Lung (tissue), 17 donors: ENCODE measurements at places on chromosomes 2 and 18.
A peak's percentile ranks its signal among the peaks of the same experiment; 100 is the strongest.

GRCh38 chr2:11996618-11997017 lies 250.2 kb downstream of the LPIN1 start:
- no peak for DNase-seq
- no peaks in the 10 kb centered on the region for H3K4me1 ChIP-seq
- no peaks in the 10 kb centered on the region for H3K36me3 ChIP-seq
- no peak overlapping the region for H3K4me3 ChIP-seq
- H3K27ac ChIP-seq, result no peak overlapping the region

DNA sequence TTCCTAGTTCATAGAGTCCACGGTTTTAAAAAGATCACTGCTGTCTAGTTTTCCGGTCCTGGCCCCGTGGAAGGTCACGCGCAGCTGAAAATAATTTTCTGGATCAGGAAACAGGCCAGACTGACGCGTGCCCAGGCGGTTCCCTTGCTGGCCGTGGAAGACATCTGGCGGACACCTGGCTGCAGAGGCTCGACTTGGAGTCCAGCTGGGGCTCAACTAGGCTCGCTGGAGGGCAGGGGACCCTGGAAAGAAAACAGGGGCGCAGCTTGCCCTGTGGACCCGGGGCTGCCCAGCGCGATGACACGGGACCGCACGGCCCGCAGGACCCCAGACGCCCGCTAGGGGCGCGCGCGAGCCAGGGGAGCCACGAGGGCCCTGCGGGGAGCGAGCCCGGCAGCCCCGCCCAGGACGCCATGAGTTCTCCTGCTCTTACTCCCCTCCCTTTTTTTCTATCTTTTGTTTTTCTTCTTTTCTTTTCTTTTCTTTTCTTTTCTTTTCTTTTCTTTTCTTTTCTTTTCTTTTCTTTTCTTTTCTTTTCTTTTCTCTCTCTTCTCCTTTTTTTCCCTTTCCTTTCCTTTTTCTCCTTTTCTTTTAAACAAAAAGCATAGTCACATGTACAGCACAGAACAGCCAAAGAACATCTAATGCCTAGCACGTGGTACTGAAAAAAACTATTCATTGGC lies 43.2 kb upstream of the UBE2F start:
- H3K4me3 ChIP-seq, result no peak overlapping the region
- H3K4me1 ChIP-seq, result no peaks in the 10 kb centered on the region
- DNase-seq, result peak; percentile 63
- H3K27ac ChIP-seq, result no peak overlapping the region

- H3K36me3 ChIP-seq, result no peaks in the 10 kb centered on the region
- no peaks in the 10 kb centered on the region for H3K27me3 ChIP-seq
- no peak overlapping the region for H3K4me3 ChIP-seq
- no peak overlapping the region for H3K27ac ChIP-seq
- H3K4me1 ChIP-seq, result peaks cover 2% of the 10 kb centered on the region
- no peak for DNase-seq
Observed at GRCh38 chr18:26764586-26764985, 100.9 kb downstream of the AQP4 start.

GRCh38 chr2:60794271-60794863 lies 38.3 kb downstream of the PAPOLG start:
- no peaks in the 10 kb centered on the region for H3K4me1 ChIP-seq
- H3K36me3 ChIP-seq, result peaks cover 28% of the 10 kb centered on the region
- DNase-seq, result peak; percentile 44
- H3K27me3 ChIP-seq, result no peaks in the 10 kb centered on the region
- H3K27ac ChIP-seq, result no peak overlapping the region

DNA sequence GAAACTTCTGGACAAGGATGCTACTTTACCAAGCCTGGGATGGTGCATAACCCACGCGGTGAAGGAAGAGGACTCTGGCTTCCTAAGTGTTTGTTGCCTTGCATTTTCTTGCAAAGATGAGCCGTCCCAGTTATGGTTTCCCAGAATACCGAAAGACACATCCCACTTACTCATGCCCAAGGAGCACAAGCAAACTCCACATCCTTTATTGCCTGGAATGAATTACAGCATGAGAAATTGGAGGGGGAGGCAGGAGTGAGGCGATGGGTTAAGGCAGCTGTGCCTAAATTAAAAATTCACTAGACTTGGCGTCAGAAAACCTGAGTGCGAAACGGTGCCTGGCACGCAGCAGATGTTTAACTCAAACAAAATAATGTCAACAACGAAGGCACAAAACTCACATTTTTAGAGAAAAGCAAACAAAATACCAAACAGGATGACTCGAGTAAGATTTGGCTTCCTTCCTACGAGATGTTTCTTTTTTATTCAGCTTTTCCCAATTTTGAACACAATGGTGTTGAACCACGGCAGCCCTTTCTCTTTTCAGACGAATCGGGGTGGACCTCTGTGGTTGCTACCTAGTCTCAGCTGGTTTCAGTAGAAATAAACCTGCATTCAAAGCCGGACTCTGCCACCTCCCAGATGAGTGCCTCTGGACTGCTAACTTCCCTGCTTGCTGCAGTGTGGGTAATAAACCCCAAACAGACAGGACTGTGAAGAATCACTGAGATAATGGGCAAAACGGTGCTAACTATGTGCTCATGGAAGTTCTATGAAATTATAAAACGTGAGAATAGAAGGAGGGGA lies 100.3 kb upstream of the NCK2 start:
- no peak overlapping the region for H3K27ac ChIP-seq
- H3K4me3 ChIP-seq, result no peak overlapping the region
- no peak for DNase-seq
- no peaks in the 10 kb centered on the region for H3K4me1 ChIP-seq
- no peaks in the 10 kb centered on the region for H3K27me3 ChIP-seq

DNA sequence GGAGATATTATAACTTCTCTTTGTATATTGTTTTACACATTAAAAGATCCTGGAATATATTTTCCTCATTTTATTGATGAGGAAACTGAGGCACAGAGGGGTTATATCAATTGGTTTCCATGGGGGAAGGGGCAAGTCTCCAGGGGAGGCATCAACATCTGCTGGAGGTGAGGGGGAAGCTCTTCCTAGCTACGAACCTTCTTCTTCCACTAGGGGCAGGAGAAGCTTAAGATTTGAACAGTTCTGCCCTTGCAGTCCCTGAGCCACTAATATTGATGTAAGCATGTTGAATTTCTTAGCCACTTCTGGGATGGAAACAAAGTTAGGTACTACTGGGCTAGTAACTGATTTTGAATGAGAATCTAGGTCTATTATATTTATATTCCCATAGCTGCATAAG lies 140.1 kb upstream of the AQP4 start:
- H3K36me3 ChIP-seq, result no peaks in the 10 kb centered on the region
- H3K27ac ChIP-seq, result no peak overlapping the region
- H3K4me1 ChIP-seq, result no peaks in the 10 kb centered on the region

GRCh38 chr2:26838121-26838906 lies 9.6 kb upstream of the DPYSL5 start:
- no peak overlapping the region for H3K4me3 ChIP-seq
- DNase-seq, result peak; percentile 69
- no peaks in the 10 kb centered on the region for H3K4me1 ChIP-seq
- no peaks in the 10 kb centered on the region for H3K27me3 ChIP-seq
- no peaks in the 10 kb centered on the region for H3K36me3 ChIP-seq

GRCh38 chr2:147663153-147663961 lies 181.5 kb upstream of the ACVR2A start:
- no peak overlapping the region for H3K4me3 ChIP-seq
- DNase-seq, result no peak
- H3K4me1 ChIP-seq, result no peaks in the 10 kb centered on the region
- no peak overlapping the region for H3K27ac ChIP-seq

DNA sequence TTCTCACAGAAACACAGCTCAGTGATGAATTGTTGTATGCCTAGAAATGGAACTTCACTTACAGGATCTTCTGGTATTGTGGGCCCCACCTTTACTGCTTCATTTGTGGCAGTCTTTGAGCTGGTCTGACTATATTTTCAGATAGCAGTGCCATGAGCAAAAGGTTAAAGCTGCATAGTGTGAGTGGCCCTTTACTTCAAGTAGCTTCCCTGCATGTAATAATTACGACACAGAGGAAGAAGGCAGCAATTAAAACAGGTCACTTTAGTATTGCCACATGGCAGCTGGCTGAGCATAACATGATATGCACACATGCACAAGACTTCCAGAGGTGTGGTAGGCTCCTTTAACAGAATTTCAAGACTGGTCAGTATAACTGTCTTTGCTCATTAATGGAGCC lies 426.3 kb upstream of the ZEB2 start:
- H3K27ac ChIP-seq, result no peak overlapping the region
- DNase-seq, result no peak
- no peaks in the 10 kb centered on the region for H3K36me3 ChIP-seq
- no peak overlapping the region for H3K4me3 ChIP-seq
- no peaks in the 10 kb centered on the region for H3K4me1 ChIP-seq
